ENCODE measurements at places on chromosomes 7 and 10.

DNA sequence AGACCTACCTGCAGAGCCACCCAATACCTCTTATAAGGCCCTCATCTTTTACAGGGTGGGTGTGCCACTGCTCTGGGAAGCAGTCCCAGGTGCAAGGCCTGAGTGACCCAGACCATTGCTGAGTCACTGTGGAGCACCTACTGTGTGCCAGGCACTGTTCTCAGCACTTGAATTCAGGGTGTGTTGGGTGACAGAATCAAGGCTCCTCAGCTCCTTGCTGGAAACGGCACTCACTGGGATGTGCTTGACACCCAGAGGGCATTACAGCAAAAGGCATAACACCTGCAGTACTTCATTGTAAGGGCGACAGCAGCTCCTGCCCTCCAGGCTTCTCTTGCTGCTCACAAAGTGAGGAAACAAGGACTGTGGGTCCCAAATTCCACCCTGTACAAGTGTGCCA, 7.1 kb downstream of the CAMK2B start:
- DNase-seq, result no peak

DNA sequence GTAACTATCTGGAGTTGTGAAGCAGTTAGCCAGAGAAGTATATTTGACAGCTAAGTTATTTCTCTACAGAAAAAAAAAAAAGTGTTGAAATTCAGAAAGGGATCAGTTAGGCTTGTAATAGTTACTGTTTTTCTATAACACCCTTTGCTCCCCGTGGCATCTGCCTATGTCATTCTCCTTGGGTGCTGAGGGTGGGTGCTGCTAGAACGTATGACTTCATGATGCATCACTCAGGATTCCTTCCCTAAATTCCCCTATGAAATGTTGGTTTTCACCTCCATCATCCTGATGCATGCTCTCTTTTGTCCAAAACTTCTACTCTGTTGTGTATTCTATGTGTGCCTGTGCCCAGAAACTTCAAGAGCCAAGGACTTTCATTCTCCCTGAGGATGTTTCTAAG, 536.4 kb downstream of the GRM8 start:
- no peak for DNase-seq

GRCh38 chr7:98252425-98253054, 508 bp upstream of the TECPR1 start:
- DNase-seq, result no peak

- no peak for DNase-seq
These were observed 853.5 kb downstream of the KCNMA1 start for GRCh38 chr10:76784076-76784475.

DNA sequence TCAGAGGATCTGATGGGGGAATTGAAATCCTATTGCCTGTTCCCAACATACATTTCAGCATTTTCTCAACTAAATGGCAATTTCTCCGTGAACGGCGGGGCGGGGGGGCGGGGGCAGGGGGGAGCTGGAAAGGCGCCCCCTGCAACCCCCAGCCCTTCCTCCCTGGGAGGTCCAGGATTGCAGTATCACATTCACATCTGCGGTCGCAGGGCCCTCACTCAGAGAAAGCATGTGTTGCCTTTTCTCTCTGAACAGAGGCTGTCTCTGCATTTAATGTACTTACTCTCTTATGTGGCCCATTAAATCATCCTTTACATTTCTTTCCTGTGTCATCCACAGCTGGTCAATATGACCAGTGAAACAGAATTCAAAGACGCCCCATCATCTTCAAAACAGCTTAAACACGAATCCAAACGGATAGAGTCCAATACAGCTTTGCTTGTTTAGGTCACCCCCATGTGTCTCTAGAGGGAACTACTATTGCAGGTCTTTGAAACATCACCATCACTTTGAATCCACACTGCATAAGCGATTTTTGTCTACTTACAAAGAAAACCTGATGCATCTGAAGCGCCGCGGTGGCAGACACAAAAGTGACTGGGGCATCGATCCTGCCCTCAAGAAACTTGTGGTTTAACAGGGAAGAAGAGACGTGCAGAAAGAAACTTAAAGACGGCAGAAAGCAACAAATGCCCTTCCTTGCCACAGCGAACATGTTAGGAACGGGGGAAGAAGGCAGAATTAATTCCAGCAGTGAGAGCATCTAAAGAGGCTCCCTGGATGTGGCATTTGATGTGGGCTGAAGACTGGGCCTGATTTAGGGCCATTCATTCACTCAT, 17.0 kb upstream of the ECHDC3 start:
- no peak for DNase-seq

GRCh38 chr10:127720903-127721302, 16.1 kb upstream of the FOXI2 start:
- no peak for DNase-seq

- no peak for DNase-seq
These were observed 410.4 kb downstream of the INHBA start for GRCh38 chr7:41292487-41292886.

GRCh38 chr10:68625316-68625921, 65.3 kb downstream of the TET1 start:
- no peak for DNase-seq

DNA sequence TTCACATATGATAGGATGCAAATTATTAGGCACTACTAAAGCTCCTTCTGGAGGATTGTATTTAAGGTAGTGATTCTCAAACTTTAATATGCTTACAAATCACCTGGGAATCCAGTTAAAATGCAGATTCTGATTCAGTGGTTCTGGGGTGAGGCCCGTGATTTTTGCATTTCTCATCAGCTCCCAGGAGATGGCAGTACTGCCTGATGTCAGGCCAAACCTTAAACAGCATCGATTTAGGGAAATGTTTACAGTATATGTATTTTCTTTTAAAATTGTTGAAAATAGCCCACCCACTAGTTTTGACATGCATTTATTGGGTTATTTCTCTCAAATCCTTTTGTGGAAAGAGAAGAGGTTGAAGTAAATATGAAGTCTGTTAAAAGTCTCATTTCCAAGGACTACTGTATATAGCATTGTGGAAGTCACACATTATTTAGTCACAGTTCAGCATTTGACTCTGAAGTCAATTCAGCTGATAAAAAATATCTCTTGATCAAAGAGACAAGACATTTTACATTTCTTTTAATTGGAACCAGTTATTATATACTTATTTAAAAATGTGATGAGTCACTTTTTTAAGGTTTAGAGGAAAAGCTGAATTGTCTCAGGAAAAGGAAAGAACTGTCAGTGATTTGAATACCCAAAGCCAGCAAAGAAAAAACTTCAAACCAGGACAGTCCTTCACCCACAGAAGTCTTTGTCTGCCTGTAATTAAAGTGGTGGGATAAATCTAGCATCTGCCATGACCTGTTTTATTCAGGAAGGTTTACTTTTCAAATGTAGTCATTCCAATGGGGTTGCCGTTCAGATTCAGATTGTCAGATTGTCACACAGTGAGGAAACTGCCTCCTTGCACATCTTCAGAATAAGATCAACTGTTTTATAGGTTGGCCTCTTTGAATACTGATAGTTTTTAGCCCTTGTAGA, 21.1 kb upstream of the HBP1 start:
- DNase-seq, result no peak
